HEK293T (cell line): ENCODE measurements at places on chromosomes 5 and 9.

DNA sequence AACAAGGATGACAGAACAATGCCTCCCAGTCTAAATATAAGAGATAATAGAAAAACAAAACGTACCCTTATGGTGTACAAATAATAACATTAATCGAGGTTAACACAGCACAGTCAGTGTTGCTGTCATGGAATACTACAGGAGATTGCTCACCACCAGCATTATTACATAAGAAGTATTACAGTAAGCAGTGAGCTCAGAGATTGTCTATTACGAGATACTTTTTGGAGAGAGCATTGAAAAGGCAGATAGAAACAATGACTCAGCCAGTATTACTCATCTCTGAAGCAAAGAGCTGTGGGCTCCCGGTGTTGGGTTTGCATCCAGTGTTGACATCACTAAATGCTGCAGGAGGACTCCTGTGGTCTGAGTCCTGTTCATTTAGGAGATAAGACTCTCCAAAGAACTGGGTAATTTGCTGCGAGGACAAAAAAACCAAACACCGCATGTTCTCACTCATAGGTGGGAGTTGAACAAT, 191.9 kb upstream of the SEMA6A start:
- peak; percentile 49 for DNase-seq

DNA sequence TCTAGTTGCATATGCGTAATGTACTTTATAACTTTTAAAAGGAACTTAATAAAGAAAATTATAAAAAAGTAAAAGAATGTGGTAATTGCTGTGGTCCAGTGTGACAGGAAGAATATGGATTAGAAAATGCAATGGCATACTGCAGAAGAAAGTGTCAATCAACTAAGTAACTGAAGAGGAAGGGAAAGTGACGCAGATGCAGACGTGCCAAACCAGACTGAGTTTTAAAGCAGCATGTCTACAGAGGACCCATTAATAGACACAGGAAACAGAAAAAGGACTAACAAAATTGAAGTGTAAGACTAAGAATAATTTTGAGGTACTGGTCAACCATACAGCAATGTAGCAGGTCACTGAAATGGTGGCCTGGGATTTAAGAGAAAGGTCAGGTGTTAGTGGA, 73.3 kb downstream of the DPYSL3 start:
- no peak for DNase-seq

DNA sequence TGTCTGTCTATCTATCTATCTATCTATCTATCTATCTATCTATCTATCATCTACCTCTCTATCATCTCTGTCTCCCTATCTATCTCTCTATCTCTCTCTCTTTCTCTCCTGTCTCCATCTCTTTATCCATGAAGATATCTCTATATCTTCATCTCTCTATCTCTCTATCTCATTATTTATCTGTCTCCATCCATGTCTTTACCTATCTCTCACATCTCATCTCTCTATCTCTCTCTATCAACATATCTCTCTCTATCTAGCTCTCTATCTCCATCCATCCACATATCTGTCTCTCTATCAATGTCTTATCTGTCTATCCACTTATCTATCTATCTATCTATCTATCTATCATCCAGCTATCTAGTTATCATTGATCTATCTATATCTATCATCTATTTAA, 292.1 kb upstream of the IRX2 start:
- DNase-seq, result no peak

DNA sequence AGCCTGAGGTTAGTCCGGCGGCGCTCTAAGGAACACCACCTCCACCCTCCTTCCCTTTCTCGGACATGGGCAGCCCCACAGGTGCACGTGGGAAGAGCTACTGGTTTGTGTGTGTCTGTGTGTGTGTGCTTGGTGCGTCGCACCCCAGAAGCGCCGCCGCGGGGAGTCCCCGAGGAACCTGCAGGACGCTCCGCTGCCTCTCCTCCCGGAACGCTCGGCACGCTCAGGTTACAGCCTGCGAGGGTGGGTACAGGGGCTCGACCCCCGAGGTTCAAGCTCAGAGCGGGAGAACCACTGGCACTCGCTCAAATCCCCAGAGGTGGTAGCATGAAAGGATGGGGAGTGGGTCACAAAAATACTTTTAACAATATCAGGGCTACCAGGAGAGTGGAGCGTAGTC, 2.0 kb downstream of the ASTN2 start:
- no peak for DNase-seq

- DNase-seq, result no peak
These were observed 2.7 kb upstream of the DCP2 start for GRCh38 chr5:112973904-112974303.

GRCh38 chr9:90555351-90556057, 87.1 kb downstream of the DIRAS2 start:
- DNase-seq, result no peak

- DNase-seq, result peak; percentile 25
These were observed 764 bp downstream of the ANKRA2 start for GRCh38 chr5:73564675-73565074.

DNA sequence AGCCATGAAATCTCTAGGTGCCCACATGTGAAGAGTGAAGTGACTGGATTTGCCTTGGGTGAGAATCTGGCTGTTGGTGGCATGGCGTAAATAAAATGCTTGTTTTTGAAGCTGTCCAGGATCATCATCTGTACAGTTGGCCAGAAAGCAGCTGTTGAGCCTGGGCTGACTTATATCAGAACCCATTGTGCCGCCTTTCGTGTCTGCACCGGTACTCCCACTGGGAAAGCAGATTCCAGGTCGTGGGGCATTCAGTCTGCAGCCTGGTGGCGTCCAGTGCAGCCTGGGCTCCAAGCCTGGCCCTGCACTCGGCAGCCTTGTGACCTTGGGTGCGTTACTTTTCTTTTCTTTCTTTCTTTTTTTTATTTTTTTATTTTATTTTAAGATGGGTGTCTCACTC, 27.8 kb downstream of the PRRC2B start:
- DNase-seq, result no peak

DNA sequence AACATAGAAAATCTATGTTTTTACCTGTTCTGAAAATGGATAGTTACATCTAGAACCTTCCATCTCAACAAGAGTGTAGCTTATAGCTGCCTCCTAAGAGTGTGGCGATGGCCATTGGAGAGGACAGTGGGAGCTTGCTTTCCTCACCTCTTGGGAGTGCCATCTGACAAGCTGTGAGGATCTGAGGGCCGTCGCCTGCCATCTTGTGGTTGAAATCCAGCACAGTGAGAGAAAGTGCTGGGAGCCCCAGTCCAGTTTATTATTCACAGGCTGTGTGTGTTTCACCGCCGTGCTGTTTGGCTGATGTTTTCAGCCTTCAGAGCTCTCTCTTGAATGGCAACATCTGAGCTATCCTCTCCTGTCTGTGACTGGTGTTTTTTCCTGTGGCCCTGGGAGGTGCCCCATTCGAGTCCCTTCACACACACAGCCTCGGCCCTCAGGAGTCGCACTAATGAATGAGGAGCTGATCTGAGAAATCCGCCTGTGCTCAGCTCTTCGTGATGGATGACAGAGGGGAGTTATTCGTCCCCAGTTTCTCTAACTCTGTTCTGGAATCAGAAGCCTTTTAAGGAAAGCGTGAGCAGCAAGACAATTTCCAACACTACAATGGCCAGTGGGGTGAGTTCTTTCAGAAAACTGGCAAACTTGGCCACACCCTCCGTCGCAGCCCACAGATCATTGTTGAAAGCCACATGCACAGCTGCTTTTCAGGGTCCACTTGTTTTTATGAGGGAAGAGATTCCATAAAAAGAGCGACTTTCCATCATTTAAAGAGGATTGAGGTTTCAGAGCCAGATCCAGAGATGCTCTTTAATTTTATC, 170.3 kb downstream of the PDZD2 start:
- peak; percentile 79 for DNase-seq

DNA sequence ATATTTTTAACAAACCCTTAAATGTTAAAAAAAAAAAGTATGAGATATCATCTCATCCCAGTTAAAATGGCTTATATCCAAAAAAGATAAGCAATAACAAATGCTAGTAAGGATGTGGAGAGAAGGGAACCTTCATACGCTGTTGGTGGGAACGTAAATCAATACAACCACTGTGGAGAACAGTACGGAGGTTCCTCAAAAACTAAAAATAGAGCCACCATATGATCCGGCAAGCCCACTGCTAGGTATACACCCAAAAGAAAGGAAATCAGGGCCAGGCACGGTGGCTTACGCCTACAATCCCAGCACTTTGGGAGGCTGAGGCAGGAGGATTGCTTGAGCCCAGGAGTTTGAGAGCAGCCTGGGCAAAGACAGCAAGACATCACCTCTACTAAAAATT, 3.0 kb downstream of the MTMR12 start:
- DNase-seq, result no peak

- no peak for DNase-seq
These were observed 230.7 kb upstream of the SGCD start for GRCh38 chr5:156096259-156096658.

DNA sequence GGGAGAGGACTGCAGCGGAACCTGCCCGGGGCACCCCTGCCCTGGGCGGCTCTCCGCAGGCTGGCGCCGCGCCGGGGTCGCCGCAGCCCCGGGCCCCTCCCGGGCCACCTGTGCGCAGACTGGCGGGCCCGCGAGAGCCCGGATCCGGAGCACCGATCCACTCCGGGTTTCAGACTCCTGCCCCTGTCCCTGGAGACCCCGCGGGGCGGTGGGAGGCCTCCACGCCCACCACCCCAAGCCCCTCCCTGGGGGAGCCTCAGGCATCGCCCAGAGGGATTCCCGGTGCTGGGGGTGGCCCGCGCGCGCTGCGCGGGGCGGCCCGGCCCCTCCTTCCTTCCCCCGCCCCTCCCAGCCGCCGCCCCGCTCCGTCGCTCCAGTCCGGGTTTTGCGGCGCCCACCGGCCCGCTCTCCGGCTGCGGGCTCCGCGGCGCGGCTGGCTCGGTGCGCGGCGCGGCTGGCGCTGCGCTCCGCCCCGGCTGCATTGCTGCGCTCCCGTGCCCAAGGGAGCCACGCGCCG, at the start of gene UNC5A:
Gene UNC5A (plus strand): TSS at position 479 of the 517 bp plus-strand sequence. CDS start 192 bp downstream, outside the sequence.
- peak; percentile 88 for DNase-seq

DNA sequence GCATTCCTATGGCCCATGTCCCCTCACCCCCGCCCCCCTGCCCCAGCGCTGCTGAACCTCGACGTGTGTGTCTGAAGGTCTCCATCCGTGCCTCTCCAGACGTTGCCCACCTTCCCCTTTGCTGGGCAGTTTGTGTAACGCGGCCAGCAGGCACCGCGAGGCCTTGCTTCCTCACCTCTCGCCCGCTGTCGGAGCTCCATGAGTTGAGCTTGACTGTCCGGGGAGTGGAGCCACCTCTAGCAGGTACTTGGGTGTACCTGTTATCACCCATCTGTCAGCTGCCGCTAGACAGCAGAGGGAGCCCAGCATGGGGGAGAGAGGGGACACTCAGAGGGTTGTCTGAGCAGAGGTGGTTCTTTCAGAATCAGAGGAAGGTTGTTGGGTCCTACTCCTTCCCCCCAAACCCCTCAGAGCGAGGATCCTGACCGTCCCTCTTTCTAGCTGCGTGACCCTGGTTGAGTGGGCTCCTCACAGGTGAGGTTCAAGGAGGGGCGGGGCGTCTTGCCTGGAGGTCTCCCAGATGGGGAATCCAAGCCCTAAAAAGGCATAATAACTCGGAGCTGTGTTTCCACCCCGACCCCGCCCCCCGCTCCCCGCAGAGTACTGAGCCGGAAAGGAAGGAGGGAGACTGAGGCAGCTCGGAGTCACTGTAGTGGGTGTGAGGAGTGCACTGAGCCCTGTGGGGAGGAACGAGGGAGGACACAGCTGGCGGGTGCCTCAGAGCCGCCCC, 184.7 kb downstream of the C9orf50 start:
- no peak for DNase-seq

- no peak for DNase-seq
These were observed 20.0 kb downstream of the MARCHF3 start for GRCh38 chr5:127010362-127010761.

GRCh38 chr5:81789033-81789432, 38.1 kb upstream of the SSBP2 start:
- no peak for DNase-seq

GRCh38 chr5:171032435-171032973, 170.7 kb downstream of the RANBP17 start:
- DNase-seq, result no peak

- DNase-seq, result no peak
These were observed 65.1 kb downstream of the SLC44A1 start for GRCh38 chr9:105309531-105309931.

DNA sequence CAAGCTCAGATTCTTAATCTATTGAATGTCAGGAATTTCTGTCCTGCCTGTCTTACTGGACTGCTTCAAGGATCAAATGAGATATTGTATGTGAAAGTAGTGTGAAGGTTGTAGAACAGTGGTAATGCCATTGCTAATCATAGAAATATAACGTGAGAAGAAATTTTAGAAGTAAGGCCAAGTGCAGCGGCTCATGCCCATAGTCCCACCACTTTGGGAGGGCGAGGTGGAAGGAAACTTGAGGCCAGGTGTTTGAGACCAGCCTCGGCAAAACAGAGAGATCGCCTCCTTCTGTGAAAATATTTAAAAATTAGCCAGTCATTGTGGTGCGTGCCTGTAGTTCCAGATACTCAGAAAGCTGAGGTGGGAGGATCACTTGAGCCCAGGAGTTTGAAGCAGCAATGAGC, 5.1 kb upstream of the HSPA5 start:
- no peak for DNase-seq

GRCh38 chr9:25461416-25461815, 216.8 kb downstream of the TUSC1 start:
- no peak for DNase-seq

- DNase-seq, result no peak
These were observed 1.1 kb downstream of the EIF4E1B start for GRCh38 chr5:176631383-176632200.

- DNase-seq, result no peak
These were observed 521.2 kb downstream of the DTWD2 start for GRCh38 chr5:118467103-118467502.

- no peak for DNase-seq
These were observed 274.3 kb upstream of the DMRT1 start for GRCh38 chr9:567128-567746.

GRCh38 chr5:151684690-151685361, 1.9 kb downstream of the SPARC start:
- no peak for DNase-seq

DNA sequence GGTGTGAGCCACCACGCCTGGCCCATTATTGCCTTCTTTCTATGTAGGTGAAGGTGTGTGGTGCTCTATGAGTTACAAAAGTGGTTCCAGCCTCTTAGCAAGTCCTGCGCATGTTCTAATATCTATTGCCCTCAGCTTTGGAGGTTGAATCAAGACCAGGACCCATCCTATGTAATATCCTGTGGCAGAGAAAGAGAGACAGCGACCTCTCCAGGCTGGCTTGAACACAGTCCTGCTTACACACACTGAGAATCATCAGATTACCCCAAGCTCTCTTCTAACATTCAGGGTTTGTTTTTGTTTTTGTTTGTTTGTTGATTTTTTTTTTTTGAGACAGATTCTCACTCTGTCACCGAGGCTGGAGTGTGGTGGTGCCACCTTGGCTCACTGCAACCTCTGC, 94.7 kb upstream of the OSMR start:
- peak; percentile 19 for DNase-seq

GRCh38 chr9:70318002-70318401, 59.2 kb downstream of the SMC5 start:
- no peak for DNase-seq
